ENCODE measurements at places on chromosomes 3 and 15.

- DNase-seq: no peak
Observed at GRCh38 chr3:57179580-57180410, 14.6 kb upstream of the IL17RD start.

- DNase-seq: no peak
Observed at GRCh38 chr15:77020348-77021087, 25.6 kb downstream of the PSTPIP1 start.

GRCh38 chr3:168693870-168694269 lies 598.1 kb upstream of the GOLIM4 start:
- no peak for DNase-seq

DNA sequence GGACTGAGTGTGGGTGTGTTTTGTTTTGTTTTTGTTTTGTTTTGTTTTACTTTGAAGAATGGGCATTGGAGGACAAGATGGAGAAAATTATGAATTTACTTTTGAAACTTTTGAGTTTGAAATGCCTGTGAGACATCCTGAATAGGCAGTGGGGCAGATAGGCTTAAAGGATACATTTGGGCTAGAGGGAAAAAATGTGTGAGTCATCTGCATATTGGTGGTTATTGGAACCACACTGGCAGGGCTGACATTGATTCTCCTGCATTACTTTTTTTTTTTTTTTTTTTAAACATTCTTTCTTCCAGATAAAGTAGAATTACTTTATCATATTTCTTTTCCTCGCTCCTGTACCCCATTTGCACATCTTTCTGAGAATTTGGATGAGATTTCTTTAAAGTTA lies 56.1 kb downstream of the CALML4 start:
- DNase-seq: no peak

- no peak for DNase-seq
Observed at GRCh38 chr15:59312205-59312604, 60.5 kb downstream of the MYO1E start.

GRCh38 chr3:51471775-51472652 lies 27.8 kb downstream of the DCAF1 start:
- DNase-seq: no peak

GRCh38 chr3:62833538-62833937 lies 41.7 kb downstream of the CADPS start:
- no peak for DNase-seq

GRCh38 chr3:13125092-13126015 lies 52.1 kb upstream of the IQSEC1 start:
- DNase-seq: no peak

DNA sequence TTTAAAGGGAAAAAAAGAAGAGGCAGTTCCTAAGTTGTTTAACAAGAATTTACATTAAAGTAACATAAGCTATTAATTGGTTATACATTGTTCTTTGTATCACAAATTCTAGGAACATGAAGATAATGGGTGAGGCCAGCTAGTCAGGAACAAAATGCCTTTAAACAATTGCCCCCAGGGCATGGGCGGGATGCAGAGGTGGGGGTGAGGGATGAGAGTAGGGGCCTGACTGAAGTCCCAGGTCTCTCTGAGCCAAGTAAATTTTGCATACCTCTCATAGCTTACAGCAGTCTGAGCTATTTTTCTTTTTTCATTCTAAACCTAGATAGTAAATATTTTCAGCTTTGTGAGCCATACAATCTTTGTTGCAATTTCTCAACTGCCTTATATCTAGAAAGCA lies 77.8 kb upstream of the RNU6-1 start:
- no peak for DNase-seq

DNA sequence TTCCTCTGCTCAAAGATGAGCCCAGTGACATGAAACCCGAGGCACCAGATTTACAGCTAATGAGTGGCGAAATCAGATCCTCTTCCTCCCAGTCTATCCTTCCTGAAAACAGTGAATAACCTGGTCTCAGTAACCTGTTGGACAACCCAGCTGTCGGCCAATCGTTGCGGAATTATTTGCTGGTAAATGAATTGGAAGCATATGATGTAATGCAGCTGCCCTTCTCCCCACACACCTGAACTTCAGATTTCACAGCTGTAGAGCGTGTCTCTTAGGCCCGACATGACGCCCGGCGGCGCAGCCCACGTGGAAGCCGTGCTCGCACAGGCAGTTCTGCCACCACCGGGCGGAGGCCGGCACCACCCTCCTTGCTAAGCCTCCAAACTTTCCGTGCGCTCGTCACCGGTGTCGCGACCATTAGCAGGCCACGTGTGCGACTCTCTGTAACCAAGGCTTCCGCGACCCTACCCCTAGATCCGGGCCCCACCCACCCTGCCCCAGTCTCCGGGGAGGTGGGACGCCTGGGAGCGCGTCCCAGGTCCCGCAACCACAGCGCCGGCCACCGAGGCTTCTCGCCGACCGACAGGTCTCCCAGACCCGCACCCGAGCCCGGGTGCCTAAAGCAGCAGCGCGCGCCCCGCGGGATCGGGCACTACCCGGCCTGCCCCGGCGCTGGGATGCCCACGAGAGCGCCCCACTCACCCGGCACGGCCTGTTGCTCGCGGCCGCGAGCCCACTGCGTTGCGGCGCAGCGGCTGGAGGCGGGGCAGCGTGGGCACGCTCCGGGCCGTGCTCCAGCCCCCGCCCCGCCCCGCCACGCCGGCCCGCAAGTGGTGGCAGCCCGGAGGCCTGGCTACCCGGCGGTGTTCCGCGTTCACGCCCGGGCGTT lies at the start of gene RIOX2:
Gene RIOX2 (minus strand): TSS at position 753 of the 889 bp plus-strand sequence. CDS start 4,838 bp downstream, outside the sequence.
- peak; percentile 62 for DNase-seq

- no peak for DNase-seq
Observed at GRCh38 chr3:183288117-183288516, 35.1 kb downstream of the B3GNT5 start.

- no peak for DNase-seq
Observed at GRCh38 chr3:131221731-131222130, 159.8 kb upstream of the NUDT16 start.

- DNase-seq: no peak
Observed at GRCh38 chr3:16146015-16146730, 28.3 kb upstream of the GALNT15 start.

DNA sequence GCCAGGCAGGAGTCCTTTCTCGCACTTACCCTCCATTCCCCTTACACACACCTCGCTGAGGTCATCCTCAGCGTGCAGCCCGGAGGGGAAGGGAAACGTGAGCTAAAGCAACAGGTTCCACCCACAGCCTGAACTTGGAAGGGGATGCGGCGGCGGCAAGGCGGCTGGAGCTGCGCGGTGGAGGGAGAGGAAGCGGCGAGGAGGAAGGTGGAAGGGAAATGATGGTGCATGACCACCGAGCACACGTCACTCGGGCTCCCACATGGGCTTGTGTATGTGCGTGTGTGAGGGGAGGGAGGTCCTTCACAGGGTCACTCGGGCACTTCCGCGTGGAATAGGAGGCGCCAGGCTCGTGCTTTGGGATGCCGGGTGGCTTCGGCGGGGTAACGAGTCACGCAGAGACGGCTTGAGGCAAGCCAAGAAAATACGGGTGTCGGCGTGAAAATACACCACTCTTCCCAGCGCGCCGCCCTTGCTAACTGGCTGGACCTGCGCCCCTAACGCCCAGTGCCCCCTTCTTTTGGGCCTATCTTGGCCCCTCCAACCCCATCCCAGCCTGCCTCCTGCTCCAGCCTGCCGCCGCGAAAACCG lies 225.5 kb upstream of the IL12A start:
- no peak for DNase-seq

GRCh38 chr3:38313263-38313662 lies 31.2 kb downstream of the SLC22A14 start:
- DNase-seq: no peak

DNA sequence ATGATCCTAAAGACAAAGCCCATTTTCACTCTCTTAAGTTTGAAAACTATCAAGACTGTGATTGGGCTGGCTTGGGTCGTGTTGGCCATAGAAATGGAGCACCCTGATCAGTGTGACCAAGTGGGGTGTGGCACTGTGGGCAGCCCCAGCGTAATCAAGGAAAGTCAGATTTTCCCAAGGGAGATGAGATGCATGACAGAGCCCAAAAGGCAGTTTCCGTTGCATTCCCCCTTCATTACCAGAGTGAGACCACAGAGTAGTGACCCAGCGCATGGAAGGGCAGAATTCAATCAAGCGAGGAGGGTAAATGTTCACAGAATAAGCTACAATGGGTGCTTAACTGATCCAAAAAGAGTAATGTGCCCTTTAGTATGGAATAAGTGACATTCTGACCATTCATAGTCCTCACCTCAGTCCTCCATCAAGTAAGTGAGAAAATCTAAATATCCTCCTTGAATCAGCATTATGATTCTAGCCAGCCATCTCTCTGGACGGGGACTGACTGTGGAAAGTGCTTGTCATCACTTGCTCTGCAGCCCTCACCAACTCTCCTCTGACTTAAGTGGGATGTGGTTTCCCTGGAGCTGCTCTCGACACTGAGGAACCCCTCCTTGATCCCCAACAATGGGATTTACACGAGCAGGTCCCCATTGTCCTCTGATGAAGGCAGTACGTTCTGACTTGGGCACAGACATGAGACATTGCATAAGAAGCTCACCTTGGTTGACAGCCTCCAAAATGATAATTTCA lies 430.5 kb downstream of the OCA2 start:
- no peak for DNase-seq

DNA sequence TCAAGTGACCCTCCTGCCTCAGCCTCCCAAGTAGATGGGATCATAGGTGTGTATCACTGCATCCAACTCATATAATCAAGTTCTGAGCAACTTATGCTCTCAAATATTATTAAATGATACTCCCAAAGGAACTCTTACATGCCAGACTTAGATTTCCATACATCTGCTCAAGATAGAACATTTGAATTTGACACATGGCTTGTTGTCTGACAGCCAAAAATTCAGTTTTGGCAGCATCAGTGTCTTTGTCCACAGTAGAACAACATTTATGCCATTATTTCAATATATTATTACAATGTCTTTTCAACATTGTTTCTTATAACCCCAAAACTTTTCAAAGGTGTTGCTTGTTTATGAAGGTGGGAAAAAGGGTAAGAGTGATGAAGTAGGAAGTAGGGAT lies 116.2 kb downstream of the SUCNR1 start:
- DNase-seq: no peak

DNA sequence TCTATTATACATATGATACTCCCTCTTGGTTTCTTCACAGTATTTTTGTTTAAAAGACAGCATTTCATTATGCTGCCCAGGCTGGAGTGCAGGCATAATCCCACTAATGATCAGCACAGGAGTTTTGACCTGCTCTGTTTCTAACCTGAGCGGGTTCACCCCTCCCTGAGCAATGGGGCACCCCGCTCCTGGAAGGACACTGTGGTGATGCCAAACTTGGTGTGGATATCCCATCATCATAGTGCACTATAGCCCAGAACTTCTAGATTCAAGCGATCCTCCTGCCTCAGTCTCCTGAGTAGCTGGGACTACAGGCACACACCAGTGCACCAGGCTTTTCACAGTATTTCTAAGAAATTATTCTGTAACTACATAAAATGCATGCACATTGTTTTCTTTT lies 14.9 kb downstream of the COLQ start:
- DNase-seq: no peak

- no peak for DNase-seq
Observed at GRCh38 chr15:96117270-96117669, 213.2 kb upstream of the NR2F2 start.

DNA sequence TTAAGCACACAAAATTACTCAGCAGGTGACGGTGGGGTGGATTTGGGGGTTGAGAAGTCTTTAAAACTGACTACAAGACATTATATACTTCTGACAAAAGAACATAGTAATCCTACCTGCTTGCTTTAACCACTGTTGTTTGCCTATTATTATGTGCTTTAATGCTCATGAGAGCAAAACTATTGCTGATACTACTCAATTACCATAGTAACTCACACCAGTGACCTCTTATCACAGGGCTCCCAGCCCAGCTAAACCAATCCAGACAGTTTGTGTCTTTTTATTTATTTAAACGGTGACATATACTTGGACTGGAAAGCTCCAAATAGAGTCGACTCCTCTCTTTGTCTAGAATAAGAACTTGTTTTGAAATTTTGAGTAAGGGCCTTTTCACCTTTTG lies 42.8 kb upstream of the FEZF2 start:
- DNase-seq: no peak

DNA sequence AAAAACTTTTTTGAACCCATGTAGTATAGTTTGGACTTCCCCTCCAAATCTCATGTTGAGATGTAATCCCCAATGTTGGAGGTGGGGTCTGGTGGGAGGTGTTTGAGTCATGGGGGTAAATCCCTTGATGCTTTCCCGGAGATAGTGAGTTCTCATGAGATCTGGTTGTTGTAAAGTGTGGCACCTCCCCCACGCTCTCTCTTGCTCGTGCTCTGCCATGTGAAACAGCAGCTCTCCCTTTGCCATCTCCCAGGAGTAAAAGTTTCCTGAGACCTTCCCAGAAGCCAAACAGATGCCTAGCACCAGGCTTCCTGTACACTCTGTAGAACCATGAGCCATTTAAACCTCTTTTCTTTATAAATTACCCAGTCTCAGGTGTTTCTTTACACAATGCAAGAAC lies 16.0 kb upstream of the RNU6-1 start:
- DNase-seq: no peak
